ENCODE measurements at places on chromosomes 1 and 21.
A peak's percentile ranks its signal among the peaks of the same experiment; 100 is the strongest.

GRCh38 chr1:219476716-219477115, 136.2 kb downstream of the ZC3H11B start:
- no peak for DNase-seq

GRCh38 chr21:28923439-28923975, 69.2 kb downstream of the LTN1 start:
- DNase-seq, result no peak

- DNase-seq, result no peak
Observed at GRCh38 chr1:9798236-9799130, 25.3 kb downstream of the CLSTN1 start.

DNA sequence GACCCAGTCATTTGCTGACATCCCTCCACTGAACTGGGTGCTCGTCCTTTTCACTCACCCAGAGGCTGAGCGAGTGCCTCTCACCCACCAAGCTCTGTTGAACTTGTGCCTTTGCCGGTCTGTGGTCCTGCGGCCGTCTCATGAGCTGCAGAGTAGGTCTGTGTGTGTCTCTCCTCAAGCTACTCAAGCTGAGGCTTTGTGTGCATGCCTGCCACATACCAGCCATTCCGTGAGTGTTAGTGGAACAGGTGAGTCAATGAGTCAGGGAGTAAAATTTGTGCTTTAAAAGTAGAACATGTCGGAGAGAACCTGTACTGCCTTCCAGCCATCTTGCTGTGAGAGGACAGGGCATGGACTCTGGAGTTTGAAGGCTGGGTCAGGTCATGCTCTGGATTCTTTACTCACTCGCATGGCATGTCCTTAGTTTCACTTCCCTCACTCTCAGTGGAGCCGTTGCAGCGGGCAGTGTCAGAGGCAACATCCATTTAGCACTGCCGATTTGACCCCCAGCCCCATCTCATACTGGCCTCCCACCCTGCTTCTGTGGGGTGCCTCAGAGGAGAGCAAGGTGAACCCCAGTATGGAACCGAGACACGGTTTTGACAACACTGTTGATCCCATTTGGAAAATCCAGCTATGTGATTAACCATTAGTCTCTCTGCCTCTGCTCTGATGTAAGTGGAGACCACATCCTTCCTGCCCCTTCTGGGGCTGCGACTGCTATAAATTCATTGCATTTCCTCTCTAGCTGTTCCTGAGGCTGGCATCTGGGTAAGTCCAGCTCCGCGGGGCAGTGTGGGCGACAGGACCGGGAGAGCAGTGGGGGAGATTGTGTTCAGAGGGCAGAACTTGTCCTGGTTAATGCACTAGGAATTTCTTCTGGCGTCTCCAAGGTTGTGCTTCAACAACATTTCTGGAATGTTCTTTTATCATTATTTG, at the start of gene NLRP3:
TSS of gene NLRP3 (plus strand) at position 751 of the 939 bp plus-strand sequence. CDS start 2,628 bp downstream, outside the sequence.
- DNase-seq, result peak; percentile 11

DNA sequence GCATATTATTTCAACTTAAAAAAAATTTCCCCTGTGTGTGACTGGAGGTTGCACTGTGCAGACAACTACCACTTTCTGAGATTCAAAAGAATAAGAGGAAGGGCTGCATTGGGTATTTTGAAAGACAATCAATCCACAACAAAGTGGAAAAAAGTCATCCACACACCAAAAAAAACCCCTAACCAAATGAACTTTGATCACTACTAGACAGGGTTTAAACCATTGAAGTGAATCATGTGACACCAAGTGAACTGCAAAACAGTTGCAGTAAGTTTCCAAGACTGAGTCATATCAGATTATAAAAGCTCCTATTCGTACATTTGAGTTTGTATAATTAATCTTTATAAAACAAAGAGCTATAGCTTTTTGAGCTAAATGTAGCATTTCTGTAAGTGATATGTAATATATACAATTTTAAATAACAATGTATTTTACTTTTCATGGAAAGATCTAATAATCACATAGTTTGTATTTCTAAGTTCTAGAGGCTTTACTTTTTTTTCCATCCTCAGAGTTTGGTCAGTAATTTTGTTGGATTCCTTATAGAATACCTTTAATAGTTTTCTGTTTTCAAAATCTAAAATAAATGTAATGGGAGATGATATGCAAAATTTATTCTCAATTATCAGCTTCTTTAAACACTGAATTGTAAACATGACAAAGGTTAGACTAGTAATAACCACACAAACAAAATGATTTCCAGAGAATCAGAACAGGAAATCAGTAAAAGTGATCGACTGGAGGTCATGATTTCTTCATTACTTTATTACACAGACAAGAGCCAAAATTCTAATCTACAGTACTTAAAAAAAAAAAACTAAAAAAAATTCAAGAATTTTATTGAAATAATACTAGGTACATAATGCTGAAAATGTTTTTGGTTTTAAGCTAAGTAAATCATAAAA, 50.5 kb upstream of the GFI1 start:
- peak; percentile 28 for DNase-seq

DNA sequence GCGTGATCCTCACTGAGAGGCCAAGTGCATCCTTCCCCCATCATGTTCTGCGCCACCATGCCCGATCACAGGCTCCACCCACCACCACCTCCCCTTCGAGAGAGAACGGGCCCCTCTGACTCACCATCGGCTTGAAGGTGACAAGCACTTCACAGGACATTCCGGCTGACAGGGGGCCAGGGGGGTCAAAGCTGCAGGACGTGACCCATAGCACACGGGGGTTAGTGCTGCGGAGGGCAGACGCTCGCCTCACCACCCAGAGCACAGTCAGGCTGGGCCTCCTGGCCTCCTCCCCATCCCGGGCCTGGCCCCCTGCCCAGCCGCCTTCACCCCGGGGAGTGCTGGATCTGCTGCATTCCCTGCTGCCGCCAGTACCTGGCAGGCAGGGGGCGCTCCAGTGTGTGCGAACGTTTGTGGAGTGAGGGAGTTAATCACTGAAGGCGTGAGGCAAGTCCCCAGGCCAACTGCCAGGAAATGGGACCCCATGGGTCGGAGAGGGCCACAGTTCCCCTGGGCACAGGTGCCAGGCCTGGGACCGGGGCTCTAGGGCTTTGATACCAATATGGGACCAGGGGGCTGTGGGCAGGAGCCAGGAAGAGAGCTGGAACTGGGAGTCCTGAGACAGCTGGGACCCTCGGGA, 40.9 kb upstream of the TMEM52 start:
- DNase-seq, result peak; percentile 42

- DNase-seq, result no peak
Observed at GRCh38 chr1:4061521-4062031, 161.5 kb upstream of the C1orf174 start.

DNA sequence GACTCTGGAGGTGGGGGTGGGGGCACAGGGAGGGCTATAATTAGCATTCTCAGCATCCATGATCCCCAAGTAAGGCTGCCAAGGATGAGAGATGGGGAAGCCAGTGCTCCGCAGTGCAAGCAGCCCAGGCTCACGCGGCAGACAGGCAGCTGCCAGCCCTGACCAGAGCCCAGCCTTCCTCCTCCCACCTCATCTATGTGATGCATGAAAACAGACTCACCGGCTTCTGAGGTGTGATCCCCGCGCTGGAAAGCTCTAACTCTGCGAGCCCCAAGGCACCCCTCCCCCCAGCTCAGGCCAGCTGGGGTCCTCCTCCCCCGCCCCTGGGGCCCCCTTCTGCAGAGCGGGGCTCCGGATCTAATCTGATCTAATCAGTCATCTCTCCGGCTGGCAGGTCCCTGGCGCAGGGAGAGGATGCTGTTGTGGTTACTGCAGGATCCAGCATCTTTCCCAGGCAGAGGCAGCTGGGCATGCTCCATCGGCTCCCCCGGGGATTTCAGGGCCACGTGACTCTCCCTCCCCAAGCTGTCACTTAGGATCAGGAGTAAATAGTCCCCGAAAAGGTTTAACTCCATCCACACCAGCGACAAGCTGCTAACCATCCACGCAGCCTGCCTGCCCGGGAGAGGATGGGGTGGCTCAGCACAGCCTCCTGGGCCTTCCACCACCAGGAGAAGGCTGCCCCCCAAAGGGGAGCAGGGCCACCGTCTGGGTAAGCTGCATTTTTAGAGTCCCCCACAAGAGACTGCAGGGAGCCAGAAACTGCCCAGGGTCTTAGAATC, at the start of gene PLEKHA6:
TSS of gene PLEKHA6 (minus strand) at position 456 of the 782 bp plus-strand sequence. CDS start 86,202 bp downstream, outside the sequence.
- DNase-seq, result no peak

GRCh38 chr1:228194921-228195812, 12.7 kb upstream of the OBSCN start:
- DNase-seq, result no peak

DNA sequence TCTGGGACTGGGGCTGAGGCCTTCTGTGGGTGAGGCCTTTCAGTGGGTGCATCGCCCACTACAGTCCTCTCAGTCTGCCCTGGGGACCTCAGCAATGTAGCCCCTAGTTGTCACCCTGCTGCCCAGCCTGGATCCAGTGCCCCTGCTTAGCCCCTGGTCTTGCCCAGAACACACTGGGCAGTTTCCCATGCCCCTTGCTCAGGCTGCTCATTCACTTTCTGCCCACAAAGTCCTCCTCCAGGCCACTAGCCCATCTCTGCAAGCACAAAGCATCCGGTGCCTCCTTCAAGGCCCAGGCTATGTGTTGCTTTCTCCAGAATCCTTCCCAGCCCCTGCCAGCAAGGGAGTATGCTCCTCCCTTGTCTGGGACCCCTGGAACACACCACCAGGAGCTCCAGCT, 5.4 kb upstream of the ADORA1 start:
- DNase-seq, result no peak

GRCh38 chr21:36175771-36176565, 19.3 kb downstream of the DOP1B start:
- DNase-seq, result no peak

- DNase-seq, result no peak
Observed at GRCh38 chr1:26700711-26701110, 4.9 kb downstream of the ARID1A start.

- no peak for DNase-seq
Observed at GRCh38 chr1:84724128-84724860, 34.0 kb upstream of the SSX2IP start.

DNA sequence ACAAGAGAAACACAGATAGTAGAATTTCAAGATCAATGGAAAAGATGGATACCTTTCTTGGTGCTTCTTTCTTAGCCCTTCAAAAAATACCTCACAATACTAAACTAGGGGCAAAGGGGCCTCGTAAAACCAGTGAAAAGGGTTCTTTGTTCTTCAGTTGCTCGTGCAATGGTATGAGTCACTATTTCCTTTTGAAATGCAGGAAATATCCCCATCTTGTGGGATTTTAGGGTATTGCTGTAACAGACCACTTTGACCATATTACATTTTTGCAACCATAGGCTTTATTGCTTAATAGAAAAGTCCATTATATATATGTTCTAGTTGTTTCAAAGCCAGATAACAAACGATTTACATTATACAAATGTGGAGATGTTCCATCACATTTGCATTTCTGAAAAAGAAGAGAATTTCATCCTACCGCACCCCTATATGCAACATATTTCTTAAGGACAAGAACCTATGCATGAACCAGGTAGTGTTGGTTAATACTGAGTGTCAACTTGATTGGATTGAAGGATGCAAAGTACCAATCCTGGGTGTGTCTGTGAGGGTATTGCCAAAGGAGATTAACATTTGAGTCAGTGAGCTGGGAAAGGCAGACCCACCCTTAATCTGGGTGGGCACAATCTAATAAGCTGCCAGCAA, 88.6 kb upstream of the PKN2 start:
- no peak for DNase-seq

- no peak for DNase-seq
Observed at GRCh38 chr1:193434319-193434718, 247.9 kb upstream of the B3GALT2 start.
